H7 (cell line): ENCODE measurements at places on chromosomes 5 and 9. TPM values are rescaled to one million over a fixed set of nuclear protein-coding genes. Genes with fewer than 3 reads are reported as not detected.

Gene NUTM2F
- total RNA-seq, result 0.69 TPM in 1 of 2 replicates, not detected in the other

Gene GRIA1
- total RNA-seq, result 0.28 and 0.44 TPM in 2 replicates

Gene PCDHA11
- total RNA-seq, result 10.0 and 10.2 TPM in 2 replicates

DNA sequence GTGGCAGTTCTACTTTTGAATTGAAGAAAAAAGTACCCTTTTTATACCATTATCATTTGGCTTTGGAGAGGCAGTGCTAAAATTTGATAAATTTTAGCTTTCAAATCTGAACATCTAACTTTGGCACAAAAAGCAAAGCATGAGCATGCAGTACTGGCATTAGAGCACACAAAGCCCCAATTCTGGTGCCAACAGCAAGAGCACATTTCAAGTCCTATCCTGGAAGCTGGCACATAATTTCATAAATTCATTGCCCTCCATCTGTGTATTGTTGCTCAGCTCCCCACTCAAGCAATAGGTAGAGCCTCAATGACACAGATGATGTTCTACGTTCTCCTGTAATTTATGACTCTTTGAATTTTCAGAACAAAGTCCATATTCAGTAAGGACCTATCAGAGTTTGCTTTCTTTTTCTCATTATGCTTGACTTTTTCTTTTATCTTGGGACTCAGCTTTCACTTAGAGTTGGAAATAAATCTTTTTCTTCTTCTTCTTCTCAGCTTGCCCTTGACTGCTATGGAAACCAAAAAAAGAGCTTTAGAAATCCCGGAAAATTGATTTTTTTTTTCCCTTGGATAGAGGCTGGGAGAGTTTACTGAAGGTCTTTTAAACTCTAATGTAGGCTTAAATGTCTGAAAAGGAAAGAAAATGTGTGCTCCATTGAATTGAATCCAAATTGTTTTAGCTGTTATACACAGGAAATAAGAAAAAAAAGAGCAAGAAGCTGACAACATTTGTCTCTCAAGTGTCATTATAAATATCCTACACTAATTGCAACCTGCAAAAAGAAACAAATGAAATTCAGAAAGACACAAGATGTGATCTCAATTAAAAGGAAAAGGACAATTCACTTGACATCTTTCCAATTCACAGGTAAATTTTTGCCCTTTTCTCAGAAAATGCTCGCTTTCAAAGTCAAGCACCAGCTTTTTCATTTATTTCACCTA lies 380.8 kb upstream of the CDH18 start:
- DNase-seq, result no peak

DNA sequence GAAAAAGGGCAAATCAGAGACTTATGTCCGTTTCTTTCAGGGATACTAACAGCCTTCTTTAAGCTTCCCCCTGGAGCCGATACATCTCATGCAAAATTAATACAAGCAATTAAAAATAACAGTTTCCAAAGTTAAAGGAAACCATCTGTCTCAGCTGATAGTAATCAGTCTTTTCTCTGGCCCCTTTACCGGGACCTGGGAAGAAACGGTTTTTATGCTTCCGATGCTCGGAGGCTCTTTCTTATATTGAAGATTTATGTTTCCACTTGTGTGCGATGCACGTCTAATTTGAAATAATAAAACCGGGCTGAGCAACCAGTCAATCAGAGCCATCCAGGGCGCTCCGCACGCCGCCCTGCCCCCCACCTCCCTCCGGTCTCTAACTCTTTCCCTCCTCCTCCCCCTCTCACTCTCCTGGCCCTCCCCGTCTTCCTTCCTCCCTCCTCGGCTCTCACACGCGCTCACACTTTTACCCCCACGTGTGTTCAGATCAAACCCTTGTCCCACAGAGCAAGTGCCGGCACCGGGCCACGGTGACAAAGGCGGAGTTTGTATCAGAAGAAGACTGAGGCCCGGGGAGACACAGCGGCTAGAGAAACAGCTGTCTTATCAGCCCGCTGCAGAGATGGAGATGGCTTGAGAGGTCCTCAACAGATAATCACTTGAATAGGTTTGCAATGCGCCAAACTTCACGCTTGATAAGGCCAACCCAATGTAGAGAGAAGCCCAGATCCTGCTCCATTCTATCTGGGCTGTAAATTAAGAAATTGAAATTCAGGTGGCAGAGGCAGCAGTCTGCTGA lies 5.1 kb upstream of the ELAVL2 start:
- no peak for DNase-seq

GRCh38 chr9:85246541-85246940 lies 495.2 kb downstream of the AGTPBP1 start:
- DNase-seq, result no peak

- no peak for DNase-seq
Measured at GRCh38 chr9:95776176-95776575, 99.3 kb upstream of the ERCC6L2 start.

- DNase-seq, result peak; percentile 87
Measured at GRCh38 chr9:129664746-129665388, 580 bp upstream of the PRRX2 start.

DNA sequence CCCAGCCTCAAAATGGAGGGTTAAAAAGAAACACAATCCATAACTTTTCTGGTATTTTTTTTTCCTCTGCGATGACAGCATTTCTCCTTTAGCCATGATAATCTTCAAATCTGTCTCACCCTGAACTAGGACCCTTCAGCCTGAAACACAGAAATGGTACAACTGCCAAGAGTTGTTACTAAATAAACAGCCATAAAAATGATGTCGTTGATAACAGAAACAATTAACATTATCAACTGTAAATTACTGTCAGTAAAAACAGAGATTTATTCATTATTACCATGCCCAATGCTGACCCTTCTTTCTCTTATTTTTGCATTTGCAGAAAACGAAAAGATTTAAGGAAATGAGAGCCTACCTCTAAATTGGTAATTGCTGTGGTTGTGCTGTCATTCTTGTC lies 19.4 kb upstream of the MIER3 start:
- no peak for DNase-seq

DNA sequence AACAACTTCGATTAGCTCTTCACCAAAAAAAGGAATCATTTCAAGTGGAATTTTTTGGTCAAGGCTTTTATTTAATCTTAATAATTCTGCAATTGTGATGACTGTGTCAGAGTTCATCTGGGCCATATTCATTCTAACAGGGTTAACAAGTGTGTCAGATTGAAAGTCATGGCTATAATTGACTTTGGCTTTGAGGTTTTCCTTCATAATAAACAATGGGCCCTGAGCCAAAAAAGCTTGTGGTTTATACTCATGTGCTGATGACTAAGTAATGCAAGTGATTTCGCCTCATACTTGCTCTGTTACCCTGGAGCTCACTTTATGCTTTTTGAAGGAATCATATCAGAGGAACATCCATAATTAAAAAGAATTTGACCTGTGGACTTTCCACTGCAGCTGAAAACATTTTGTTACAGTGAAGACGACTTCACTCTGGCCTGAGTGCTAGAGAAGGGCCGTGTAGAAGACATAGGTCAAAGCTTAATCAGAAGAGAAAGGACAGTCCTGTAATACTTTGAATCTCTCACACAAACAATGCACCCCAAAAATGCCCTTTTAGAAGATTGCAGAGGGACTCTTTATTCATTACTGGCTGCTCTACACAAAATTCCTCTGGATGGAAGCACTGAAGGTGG lies 101.7 kb downstream of the GDNF start:
- no peak for DNase-seq

- no peak for DNase-seq
Measured at GRCh38 chr9:68551191-68551590, 10.5 kb upstream of the TMEM252 start.
